ENCODE measurements at places on chromosomes 2 and 18.

DNA sequence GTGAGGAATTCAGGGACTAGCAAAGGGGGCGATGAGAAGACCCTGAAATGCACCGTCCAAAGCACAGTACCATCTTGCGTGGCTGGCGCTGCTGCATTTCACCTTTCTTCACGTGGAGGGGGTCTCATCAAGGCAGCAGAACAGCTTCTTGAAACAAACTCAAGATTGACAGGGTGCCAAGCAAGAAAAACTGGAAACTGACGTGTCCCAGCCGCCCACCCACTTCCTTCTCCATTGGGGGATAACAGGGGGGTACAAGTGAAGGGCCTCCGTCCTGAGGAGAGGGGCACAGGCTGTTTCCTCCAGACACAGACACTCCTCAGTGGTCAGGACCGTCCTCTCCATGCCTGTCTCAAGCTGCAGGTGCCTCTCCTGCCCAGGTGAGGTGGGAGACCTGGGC lies 32.5 kb downstream of the HDAC4 start:
- no peak for DNase-seq

GRCh38 chr2:79935771-79936657 lies 368.5 kb downstream of the LRRTM1 start:
- peak; percentile 68 for DNase-seq

DNA sequence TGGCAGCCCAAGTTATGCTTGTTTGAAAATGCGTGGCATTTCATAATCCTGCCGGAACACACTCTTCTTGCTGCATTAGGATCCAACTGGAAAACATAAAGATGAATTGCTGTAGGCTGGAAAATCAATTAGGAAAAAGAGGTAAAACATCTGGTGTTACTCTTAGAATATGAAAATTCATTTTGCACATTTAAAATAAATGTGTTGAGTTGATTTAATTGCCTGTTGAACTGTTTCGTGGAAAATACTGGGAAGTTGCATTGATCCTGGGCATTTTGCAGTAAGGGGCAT lies 4.1 kb downstream of the RHOB start:
- no peak for DNase-seq

- peak; percentile 3 for DNase-seq
Observed at GRCh38 chr2:177551989-177552421, 159.4 kb downstream of the AGPS start.

- no peak for DNase-seq
Observed at GRCh38 chr2:111712940-111713515, 171.0 kb downstream of the ANAPC1 start.

DNA sequence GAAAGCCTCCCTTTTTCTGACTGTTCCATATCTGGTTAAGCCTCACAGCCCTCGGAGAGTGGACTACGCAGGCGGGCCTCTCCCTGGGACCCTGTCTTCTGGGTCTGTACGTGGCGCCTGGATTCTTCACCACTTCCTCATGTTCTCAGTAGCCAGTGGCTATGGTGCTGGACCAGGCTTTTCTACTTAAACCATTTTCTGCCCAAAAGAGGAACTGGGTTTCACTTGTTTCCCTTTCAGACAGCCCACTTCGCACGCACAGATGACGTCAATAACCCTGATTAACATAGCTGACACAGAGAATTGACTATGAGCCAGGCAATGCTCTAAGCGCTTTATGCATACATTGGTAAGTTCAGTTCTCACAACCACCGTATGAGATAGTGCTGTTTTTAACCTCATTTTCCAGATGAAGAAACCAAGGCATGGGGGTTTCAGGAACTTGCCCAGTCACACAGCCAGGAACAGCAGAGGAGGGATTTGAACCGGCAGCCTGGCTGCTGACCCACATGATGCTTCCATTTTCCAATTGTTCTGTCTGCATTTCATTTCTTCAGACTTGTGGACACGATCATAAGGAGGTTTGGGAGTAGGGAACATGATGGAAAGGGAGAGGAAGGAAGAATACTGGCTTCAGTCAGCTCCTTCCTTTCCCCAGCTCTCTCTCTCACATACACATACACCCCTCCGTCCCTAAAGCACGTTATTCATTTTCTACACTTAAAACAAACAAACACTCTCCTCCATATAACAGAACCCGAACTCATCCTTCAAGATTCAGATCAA lies 41.7 kb downstream of the MYOM1 start:
- DNase-seq = no peak

GRCh38 chr2:52452201-52452600 lies 1315.4 kb upstream of the CHAC2 start:
- DNase-seq = no peak

GRCh38 chr2:235494716-235495372 lies 1.0 kb downstream of the AGAP1 start:
- peak; percentile 51 for DNase-seq

- DNase-seq = no peak
Observed at GRCh38 chr18:35378574-35378896, 1.4 kb upstream of the ZNF396 start.

DNA sequence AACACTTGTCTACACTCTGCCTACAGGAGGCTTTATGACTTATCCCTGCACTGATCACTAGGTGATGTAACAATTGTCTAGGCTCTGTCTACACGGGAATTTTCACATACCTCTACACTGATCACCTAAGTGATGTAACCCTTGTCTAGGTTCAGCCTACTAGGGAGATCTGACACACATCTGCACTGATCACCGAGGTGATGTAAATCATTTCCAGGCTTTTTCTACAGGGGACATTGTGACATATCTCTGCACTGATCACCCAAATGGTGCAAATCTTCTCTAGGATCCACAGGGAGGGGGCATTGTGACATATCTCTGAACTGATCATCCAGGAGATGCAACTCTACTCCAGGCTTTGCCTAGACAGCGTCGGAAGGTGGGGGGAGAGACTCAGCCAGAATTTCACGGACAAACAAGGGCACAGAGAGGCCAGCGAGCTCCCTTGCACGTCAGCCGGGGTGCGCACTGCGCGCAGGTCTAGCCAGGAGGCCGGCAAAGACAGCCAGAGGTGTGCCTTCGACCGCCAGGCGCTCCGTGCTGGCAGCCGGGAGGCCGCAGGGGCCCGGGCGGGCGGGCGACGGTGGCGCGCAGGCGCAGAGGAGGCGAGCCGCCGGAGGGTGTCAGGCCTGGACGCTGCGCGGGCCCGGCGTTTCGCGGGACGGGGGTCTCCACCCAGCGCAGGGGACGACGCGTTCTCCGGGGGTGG lies 46.9 kb upstream of the USP14 start:
- peak; percentile 63 for DNase-seq

- DNase-seq = peak; percentile 2
Observed at GRCh38 chr2:130759906-130760753, 4.8 kb downstream of the AMER3 start.

DNA sequence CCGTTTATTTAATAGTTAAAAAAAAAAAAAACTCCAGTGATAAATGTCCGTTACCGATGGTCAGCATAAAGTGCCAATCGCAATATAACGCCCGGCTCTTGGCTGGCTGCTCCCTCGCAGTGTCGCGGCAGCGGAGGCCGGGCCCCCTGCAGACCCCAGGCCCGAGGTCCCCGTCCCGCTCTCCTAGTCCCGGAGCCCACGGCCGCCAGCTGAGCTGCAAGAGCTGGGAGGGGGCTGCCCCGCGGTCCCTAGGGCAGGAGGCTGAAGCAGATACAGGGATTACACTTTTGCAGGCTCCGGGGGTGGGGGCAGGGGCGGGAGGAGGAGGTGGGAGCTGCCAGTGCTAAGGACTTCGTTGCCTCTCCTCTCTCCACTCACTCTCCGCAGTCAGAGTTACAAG lies 6.9 kb downstream of the OSR1 start:
- DNase-seq = no peak

- DNase-seq = peak; percentile 7
Observed at GRCh38 chr2:236998758-236999157, 86.9 kb upstream of the COPS8 start.

- DNase-seq = no peak
Observed at GRCh38 chr18:42937436-42937835, 178.0 kb downstream of the RIT2 start.

DNA sequence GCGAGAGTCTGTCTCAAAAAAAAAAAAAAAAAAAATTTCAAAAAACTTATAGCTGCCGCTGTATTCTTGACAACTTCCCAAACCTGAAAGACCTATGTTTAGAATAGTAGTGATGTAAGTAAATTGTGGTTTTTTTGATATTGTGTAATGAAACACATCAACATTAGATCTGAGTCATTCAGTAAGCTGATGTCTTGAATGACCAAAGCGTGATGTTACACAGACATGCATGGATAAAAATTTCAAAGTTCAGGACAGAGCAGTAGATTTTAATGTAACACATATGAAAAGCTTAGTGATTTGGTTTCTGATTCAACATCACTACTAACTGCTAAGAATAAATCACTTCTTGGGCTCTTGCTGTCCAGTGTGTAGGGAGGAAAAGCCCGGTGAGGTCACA lies 69.3 kb upstream of the MEX3C start:
- DNase-seq = no peak

GRCh38 chr2:172993931-172994717 lies 81.5 kb upstream of the MAP3K20 start:
- peak; percentile 44 for DNase-seq

GRCh38 chr2:12419803-12420202 lies 296.9 kb upstream of the TRIB2 start:
- DNase-seq = no peak

DNA sequence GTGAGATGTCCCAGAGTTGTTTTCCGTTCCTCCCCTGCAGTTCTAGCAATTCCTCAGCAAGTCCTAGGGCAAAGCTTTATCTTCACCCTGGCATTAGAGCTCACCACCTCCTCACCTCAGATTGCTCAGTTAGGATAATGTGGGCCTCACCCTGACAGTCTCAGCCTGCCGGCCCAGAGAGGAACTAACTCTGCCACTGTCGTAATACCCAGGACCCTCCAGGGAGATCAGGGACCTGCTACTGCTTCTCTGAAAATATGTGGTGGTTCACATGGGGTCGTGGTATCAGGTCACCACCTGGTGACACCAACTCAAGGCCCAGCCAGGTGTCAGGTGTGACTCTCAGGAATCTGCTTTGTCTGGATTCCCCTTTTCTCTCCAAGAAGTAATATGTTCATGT lies 120.7 kb downstream of the FEZ2 start:
- DNase-seq = no peak

- peak; percentile 56 for DNase-seq
Observed at GRCh38 chr2:64781711-64782390, 128.1 kb upstream of the SERTAD2 start.

GRCh38 chr18:34222307-34223163 lies 2.2 kb downstream of the NOL4 start:
- peak; percentile 5 for DNase-seq

- no peak for DNase-seq
Observed at GRCh38 chr2:233532971-233533370, 33.6 kb downstream of the USP40 start.

DNA sequence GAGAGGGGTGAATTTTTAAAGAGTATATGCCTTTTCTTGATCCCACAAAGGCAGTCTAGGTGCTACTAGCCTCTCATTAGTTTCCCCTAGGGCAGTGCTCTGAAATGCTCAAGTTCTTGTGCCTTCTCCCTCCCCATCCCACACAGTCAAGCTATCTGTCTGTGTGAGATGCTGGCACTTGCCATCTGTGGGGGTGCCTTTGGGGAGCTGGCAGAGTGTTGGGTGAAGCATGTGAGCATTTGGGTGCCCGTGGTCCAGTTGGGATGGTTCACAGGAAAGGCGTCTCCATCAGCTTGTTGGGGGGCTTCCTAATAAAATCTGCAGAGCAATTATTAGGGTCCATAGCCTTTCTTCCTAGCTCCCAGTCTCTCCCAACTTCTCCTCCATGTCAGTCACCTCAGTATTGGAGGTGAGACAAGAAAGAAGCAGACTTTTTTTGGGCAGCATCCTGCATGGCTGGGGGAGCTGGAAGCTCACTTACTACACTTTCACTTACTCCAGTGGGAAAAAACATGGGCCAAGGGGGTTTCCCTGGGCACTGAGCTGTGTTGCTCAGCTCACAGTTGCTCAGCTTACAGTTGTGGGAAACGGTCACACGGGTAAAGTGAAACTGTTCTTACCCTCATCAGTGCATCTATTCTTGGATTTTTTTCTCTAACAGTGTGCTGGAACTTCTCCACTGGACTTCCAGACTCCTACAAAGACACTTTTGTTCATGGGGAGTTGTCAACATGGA lies 29.3 kb downstream of the COLEC11 start:
- no peak for DNase-seq

DNA sequence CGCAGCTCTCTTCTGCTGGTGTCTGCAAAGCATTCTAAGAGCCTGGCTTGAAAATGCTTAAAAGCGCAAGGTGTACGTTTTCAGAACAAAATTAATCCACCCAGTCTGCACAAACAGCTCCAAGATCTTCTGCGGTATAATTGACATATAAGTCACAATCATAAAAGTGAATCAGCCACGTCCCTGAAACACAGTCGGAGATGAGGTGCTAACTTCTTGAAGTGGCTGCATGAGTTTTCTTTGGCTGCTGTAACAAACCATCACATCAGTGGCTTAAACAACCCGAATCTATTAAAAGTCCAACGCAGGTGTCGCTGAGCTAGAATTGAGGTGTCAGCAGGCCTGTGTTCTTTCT lies 32.6 kb downstream of the ARL4C start:
- no peak for DNase-seq

DNA sequence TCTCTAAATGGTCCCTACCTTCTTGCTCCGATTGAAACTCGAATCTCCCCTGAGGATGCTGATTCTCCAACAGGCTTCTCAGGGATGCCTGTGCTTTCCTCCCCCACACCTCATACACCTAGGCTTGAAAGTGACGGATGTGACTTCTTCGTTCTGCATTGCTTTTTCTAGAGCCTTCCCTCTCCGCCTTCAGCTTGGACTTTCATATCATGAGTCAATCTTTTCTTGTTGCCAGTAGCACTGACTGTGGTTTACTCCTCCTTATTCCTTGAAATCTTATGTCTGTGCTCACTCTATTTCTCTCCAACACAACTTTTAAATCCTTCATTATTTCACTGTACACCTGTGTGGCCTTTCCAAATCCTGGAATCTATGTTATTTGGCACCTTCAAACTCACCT lies 451.4 kb downstream of the TMX3 start:
- peak; percentile 46 for DNase-seq

DNA sequence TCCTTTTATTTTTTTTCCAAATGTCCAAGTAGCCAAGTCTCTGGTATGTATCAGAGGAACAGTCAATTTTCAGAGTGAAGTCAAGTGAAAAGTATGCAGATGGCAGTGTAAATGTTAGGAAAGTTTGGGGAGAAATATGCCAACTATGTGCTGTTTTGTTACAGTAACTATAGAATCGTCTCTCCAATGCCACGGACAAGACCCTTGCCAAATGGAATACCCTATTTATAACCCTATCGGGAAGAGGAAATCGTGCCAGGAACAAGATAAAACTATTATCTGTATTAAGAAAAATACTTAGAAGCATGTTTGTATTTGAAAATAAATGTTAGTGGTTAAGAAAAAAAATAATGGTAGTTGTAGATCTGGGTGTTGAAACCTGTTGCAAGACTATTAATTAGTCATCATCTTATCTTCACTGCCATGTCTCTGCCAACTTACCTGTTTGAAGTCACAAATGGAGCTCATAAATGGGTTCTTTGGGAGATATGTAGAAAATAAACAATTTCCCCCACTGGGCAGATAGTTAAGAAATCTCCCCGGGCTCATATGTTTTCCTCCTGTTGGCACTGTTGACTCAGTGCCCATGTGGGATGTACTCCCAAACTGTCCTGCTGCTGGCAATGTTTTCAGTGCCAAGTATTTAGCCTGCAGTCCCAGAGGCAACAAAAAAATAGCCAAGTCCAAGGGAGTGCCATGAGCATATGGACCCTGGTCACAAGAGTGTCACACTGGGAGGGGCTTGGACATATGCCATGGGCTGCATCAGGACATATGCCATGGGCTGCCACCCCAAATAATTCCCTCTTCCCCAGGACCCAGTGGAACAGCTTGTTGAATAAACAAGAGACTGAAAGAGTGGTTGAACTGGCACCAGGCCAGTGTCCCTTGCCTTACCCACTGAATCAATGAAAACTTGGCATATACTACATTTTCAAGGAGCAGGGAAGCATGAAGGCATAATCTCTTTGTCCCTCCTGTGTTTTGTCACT lies 366.9 kb downstream of the OSR1 start:
- peak; percentile 93 for DNase-seq

Measured in fibroblast of skin of back (primary cell).